ENCODE measurements at places on chromosomes 3 and 15. TPM values are rescaled to one million over a fixed set of nuclear protein-coding genes. Genes with fewer than 3 reads are reported as not detected.

The MRPL46 gene
- 50.8 TPM for total RNA-seq

The CD96 gene
- 6.9 TPM for total RNA-seq

The EFL1 gene
- total RNA-seq, result 21.6 TPM

The PCOLCE2 gene
- 255 TPM for total RNA-seq

The UBA3 gene
- 54.3 TPM for total RNA-seq

The ACTC1 gene
- 0.55 TPM for total RNA-seq

Data from mesenteric fat pad (tissue), 1 donor.